Activated CD8-positive, alpha-beta memory T cell treated with anti-CD3 and anti-CD28 coated beads for 4 hours (primary cell): ENCODE measurements at places on chromosomes 4 and X.

GRCh38 chr4:166014411-166014810 is 141.4 kb downstream of the TLL1 start:
- DNase-seq: no peak

- DNase-seq: no peak
These were observed 1.0 kb downstream of the SH3KBP1 start for GRCh38 chrX:19886375-19886774.

DNA sequence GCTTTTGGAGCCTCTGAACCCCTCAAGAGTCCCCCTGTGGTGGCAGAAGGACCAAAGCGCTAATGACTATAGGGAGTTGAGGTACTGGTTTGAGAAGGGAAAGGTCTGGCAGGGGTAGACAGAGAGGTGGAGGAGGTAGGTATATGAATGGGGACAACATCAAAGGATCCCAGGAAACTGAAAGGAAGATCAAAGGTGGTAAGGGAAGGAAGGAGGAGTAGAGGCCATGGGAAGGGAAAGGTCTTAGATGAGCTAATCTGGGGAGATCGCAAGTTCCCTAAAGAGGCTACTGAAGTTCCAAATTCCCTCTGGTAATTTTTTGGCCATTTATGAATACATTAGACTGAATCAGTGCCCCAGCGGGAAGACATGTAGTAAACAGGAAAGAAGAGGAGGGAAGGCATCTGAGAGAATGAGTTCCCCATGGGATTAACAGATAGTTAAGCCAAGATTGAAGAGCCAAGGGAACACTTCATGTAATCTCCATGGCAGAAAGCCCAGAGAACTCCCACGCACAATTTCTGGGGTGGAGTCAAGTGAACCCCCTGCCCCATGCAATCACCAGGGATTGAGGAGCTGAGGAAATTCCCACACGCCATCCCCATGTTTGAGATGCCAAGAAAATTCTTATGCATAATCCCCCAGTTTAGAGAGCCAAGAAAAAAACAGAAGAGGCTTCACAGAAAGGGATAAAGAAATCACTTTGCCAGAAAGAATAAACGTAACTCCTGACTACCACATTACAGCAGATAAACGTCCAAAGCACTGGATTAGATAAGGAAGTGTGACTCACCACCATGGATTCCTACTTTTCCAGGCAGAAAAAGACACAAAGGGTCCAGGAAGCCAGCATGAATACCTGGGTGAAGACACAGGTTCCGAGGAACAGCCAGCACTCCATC is 25.8 kb downstream of the ZNF630 start:
- no peak for DNase-seq

DNA sequence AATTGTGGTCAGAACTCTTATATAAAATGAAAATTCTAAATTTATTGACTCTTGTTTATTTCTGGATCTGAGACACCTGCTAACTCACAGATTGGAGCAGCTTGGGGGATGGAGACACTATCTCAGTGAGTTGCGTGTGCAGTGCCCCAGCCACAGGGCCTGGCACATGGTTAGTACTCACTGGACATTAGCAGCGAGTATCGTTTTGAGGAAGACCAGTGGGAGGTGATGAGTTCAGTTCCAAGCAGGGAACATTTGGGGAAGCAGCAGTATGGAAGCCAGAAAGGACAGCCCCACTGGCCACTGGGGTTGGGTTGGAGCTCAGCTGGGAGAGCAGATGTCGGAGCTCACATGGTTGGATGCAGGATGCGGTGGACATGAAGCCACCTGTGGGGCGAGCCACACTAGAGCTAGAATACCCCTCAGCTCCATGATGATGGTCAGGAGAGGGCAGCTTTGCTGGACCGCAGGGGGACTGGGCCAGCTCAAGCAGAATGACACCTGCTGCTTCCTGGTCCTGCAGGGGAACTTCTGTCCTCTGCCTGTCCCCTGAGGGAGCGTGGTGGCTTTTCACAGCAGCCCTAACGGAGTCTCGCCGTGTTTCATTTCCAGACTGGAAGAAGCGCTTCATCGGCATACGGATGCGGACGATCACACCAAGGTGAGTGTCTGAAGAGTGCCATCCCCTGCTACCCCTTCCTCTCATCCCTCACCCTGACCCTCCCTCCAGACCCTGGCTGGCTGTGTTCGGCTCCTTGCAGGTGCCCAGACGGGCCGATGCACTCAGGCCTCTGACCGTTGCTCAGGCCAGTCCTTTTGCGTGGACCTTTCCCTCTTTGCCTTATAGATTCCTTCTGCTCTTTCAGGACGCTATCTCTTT is 32.5 kb downstream of the HTRA3 start:
- no peak for DNase-seq

DNA sequence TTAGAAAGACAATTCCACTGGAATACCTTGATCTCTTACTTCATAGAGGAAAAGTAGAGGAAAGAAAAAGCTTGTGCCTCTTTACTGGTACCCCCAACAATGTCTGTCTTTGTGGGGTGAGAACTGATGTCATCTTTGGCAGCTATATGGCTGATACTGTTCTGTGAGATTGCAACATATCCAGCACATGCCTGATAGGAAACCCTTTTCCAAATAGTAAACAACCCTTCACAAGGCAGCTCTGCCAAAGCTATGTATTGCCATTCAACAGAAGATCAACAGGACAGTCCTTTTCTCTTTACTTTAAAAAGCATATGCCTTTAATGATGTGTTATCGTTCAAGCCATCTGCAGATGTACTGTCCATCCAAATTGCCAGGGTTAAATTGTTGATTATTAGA is 105.9 kb downstream of the IL1RAPL1 start:
- DNase-seq: no peak

- no peak for DNase-seq
These were observed 136.7 kb upstream of the RPL34 start for GRCh38 chr4:108483650-108484049.

- DNase-seq: no peak
These were observed 287.8 kb downstream of the RAPGEF2 start for GRCh38 chr4:159390648-159391047.

GRCh38 chrX:70168238-70169188 is 8.8 kb upstream of the DGAT2L6 start:
- no peak for DNase-seq

- DNase-seq: no peak
These were observed 41.2 kb downstream of the RELL1 start for GRCh38 chr4:37644962-37645361.

DNA sequence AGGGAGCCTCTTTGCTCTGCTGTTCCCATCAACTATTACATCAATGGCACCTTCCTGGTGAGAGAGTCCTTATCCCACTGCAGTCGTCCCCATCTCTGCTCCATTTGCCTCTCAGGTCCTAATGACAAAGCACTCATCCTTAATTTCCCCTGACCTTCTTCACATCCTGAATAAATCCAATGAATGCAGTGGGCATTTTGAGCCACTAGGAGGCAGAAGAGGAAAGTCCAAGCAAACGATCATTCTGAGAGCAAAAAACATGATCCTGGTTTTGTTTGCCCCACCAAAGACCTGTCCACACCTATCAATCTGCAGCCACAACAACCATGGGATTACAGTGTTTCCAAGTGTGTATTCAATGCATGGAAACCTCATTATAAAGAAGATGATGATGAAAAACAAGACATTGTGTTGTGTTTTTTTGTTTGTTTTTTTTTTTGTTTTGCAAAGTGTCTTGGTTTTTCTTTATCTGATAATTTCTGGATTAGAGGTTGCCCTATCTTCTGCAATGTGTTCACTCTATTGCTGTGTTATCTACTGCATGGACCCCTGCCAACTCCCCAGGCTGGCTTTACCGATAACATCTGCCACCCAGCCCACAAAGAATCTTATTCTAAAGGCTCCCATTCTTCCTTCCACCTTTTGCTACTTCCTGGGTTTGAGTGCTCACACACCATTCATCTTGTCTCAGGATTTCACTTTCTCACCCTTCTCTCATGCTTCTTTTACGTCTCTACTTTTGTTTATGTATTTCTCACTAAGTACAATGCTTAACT is 207.2 kb downstream of the NLGN4X start:
- DNase-seq: no peak

DNA sequence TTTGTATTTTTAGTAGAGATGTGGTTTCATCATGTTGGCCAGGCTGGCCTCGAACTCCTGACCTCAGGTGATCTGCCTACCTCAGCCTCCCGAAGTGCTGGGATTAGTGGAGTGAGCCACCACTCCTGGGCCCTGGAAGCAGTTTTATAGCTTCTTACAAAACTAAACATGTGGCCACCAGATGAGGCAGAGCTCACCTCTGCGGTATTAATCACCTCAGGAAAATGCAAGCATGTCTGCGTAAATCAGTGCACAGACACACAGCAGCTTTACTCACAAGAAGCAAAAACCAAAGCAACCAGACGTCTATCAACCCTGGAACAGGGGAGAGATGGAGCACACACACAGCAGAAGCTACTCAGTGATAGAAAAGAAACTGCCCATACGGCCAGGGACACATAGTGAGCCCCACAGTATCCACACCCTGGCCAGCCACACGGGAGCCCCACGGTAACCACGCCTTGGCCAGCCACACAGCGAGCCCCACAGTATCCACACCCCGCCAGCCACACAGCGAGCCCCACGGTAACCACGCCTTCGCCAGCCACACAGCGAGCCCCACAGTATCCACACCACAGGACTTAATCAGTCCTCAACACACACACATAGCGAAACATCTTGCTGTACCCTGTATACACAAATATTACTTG is 30.2 kb downstream of the PPP2R3B start:
- no peak for DNase-seq

DNA sequence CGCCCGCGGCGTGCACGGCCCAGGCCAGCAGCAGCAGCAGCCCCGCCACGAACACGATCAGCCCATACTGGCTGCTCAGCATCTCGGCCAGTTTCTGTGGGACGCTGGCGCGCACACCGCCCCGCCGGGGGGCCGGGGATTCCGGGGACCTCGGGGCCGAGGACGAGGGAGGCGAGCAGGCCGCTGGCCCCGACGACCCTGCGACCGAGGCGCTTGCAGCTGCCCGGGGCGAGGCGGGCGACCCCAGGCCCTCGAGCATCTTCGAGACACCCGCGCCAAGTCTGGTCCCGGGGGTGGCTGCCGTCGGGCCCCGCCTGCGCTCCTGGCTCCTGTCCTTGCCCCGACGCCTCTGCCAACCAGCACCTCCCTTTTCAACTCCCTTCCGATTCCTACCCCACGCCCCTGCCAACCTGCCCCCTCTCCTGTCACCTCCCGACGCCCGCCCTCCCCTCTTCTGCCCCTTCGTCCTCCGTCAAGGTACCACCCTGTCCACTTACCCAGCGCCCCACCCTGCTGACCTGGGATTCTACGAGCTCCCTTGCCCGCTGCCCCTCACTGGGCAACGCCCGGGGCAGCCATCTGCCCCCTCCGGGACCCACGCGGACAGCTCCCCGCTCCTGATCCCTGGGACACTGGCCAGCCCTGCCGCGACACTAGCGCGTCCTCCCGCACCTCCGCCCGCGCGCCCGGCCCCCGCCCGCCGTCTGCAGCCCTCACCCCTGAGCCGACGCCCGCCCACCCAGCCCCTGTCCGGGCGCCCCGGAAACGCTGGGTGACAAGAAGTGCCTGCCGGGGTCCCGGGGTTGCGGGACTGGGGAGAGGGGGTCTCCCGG is at the start of gene OTOP1:
Gene OTOP1, minus strand, starts transcription at position 324 of the 833 bp plus-strand sequence. Its CDS starts 65 bp downstream, at position 259.
- DNase-seq: no peak

DNA sequence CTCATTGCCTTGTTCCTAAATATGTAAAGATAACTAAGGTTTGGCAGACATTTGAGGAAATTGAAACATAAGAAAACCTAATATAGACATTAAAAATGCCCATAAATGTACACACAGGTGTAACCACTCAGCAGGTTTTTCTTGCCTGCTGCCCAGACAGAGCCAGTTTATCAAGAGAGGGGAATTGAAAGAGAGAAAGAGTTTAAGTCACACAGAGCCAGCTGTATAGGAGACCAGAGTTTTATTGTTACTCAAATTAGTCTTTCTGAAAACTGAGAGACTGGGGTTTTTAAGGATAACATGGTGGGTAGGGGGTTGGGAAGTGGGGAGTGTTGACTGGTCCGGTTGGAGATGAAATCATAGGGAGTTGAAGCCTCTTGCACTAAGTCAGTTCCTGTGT is 119.0 kb downstream of the CFAP299 start:
- DNase-seq: no peak

DNA sequence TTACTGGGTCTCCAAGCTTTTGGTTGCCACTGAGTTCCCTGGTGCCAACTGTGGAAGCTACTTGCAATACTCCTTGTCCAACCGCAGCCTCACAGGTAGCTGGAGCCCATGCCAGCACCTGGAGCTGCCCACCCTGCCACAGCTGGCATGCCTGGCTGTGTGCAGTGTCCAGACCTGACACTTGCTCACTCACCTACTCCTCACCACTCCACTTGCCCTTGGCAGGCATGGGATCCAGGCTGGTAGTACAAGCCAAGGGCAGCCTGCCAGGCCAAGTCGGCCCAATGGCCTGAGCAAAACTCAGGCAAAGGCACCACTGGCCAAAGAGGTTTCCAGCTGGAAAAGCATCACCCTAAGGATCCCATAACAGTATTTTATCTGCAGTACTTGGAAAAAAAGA is 246.3 kb downstream of the PDGFC start:
- DNase-seq: no peak

GRCh38 chr4:148015058-148015457 is 283.2 kb downstream of the ARHGAP10 start:
- DNase-seq: no peak

- no peak for DNase-seq
These were observed 91.8 kb upstream of the ATXN3L start for GRCh38 chrX:13411496-13412207.

DNA sequence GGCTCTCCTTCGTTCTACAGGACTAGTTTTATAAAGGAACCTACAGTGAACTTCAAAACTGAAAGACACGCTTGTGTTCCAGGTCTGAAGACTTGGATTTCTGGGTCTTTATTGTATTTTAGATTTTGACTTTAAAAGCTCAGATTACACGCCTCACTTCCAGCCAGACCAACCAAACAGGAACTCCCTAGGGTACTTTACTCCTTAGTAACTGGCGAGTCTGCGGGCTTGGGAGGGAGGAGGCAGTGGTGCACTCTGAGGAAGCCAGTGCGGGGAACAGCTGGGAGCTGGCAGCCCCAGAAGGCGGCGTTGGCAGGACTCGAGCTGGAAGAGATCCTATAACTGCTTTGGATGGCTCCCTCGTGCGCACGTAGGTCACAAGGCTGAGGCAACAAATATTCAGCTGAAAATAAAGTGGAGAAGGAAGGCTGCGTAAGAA is 391 bp upstream of the PHKA1 start:
- no peak for DNase-seq

DNA sequence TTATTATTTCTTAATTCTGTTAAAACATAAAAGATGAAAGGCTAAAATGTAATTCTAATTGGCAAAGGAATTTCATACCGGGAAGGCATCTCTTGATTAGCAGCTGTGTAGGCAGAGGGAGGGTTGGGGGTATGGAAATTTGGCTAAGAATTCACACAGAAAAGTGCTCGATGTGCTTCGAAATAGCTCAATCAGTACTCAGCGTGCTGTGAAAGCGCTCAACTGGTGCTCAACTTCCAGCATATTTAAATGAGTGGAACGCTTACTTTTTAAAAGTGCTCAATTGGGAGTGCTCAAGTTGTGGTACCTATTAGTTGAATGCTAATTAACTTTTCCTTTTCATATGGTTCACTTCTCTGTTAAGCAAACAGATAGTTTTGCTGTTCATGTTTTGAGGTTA is 695.9 kb upstream of the ATOH1 start:
- DNase-seq: no peak
